SK-MEL-5 (cell line): ENCODE measurements at places on chromosomes 11 and 22. TPM values are rescaled to one million over a fixed set of nuclear protein-coding genes. Genes with fewer than 3 reads are reported as not detected.
A peak's percentile ranks its signal among the peaks of the same experiment; 100 is the strongest.

DNA sequence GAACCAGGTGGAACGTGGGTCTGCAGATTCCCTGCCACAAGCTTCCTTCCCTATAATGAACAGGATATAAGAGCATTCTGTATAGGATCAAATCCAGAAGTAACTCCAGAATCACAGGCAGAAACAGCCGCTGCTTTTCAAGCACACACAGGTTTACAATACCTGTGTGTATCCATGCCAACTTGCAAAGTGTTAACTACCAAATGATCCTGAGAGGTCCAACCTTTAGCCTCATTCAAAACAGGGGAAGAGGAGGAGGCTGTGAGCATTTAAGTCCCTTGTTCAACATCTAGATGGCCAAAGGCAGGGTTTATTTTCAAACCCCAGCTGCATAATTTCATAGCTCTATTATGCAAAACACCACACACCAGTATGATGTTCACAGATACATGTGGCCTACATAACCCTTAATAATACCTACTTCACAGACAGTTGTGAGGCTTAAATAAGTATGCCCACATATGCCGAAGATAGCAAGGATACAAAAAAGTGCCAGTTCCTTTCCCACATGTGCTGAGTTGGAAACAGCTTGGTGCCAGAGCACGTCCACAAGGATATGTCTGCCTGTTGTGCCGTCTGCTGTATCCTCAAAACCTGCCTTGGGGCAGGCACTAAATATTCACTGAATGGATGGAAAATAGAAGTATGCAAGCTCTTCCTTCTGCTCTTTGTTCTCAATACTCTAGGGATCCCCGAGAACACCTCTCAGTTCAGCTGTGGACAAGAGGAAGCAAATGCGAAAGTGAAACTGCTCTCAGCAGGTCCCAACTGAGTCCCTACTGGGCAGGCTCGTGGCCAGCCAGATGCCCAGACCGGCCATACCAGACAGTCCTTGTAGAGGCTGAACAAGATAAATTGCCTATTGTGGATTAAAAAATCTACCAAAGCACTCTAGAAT is 66.8 kb downstream of the LARGE1 start:
- DNase-seq: peak; percentile 77

DNA sequence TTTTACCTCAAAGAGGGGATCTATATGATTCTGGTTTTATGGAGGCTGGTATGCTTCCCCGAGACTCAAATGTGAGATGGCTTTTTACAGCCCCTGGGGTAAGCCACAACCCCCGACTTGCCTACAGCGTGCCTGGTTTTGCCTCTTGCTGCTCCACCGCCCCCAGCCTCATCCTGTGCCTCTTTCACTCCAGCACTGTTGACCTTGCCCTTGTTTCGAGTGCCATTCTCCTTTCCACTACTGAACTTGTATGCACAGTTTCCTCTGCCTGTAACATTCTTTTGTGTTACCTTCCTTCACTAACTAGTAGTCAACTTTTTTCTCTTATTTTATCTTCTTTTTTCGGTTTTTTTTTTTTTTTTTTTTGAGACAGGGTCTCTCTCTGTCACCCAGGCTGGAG is 219.0 kb upstream of the ZBED5 start:
- no peak for DNase-seq

- DNase-seq: no peak
Observed at GRCh38 chr11:69601011-69601975, 39.7 kb upstream of the CCND1 start.

DNA sequence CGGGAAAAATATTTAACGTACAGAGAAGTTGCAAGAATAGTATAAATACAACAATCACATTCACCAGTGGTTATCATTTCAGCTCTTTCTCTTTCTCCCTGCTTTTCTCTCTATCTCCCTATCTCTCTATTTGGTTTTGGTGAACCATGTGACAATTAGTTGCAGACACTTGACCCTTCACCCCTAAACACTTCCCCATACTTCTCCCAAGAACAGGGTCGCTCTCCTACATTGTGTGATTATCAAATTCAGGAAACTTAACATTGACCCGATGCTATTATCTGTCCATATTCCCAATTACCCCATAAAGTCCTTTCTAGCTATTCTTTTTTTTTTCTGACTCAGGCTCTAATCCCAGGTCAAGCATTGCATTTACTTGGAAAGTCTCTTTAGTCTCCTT is 4.8 kb upstream of the CYB5R3 start:
- no peak for DNase-seq

DNA sequence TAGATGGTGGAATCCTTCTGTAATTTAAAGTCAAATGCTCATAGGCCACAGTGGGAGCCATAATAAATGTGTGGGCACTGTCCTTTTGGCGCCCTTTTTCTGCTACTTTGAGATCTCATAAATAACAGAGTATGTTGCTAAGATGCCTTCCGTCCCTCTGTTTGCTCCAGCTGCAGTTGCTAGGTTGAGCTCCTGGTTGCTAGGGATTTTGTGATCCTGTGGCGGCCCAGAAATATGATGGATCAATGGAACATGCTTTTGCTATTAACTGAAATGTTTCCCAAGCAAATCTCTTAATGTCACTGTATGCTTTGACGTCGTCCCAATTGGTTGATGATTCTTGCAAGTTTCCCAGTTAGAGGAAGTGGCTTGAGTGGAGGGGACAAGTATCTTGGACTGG is 53.5 kb downstream of the MYO18B start:
- no peak for DNase-seq

DNA sequence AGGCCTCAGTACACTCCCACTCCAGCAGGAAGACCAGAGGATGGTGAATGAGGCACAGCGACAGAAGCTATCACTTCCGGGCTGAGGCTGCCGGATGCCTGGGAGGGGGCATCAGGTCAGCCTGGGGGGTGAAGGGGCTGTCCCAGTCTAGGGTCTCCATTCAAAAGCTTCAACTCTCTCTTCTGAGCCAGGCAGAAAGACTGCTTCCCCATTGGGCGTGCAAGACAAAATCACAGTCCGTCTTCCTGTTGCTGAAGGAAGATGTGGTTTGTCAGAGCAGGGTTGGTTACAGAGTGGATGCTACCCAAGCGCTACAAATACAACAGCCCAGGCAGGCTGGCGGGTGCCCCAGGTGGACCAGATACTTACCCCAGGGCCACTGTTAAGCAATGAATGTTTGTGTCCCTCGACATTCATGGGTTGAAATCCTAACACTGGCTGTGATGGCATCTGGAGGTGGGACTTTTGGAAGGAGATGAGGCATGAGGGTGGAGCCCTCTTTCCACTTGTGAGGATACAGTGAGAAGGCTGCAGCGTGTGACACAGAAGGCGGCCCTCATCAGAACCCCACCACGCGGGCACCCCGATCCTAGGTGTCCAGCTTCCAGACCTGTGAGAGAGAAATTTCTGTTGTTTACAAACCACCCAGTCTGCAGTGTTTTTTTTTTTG is 12.0 kb downstream of the UPK3A start:
- DNase-seq: no peak

DNA sequence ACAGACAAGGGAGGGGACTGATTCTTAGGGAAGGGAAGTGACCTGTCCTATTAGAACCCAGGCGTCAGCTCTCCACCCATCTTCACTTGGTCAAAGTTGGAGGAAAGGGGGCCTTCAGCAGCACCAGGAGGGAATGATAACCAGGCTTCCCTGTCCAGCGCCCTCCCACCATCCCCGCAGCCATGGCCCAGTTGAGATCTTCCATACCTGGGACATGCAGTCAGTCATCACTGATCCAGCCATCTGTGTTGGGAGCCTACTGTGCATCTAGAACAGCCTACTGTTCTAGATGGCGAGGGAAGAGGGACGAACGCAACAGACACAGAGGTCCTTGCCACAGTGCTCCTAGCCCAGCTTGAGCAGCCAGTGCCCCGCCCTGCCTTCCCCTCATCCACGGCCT is 40.6 kb downstream of the PDGFB start:
- no peak for DNase-seq

- DNase-seq: no peak
Observed at GRCh38 chr22:25112538-25113253, 87.0 kb upstream of the CRYBB3 start.

DNA sequence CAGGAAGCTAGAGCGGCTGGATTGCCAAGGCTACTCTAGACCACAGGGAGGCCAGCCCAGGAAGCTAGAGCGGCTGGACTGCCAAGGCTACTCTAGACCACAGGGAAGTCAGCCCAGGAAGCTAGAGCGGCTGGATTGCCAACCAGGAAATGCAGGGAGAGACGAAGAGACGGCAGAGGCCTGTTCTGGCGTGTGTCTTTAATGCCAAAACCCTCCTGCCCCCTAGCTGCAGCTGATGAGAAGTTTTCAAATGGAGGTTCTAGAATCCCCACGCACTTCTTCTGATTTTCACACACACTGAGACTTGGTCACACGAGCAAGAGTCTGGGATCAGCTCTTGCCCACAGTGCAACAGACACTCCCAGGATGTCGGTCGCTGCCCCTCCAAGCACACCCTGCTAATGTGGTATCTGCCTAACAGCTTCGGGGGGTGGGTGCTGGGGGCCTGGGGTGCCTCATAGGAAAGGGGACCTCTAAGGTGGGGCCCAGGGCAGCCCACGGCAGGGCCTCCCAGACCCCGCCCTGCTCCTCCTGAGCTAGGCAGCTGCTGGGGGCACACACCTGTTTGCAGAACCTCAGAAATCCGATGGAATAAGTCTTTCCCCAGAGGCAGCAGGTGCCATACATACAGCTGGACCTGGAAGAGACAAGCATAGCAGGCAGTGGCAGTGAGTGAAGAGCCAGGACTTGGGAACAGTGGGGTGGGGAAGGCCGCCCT is 28.5 kb downstream of the MAFF start:
- DNase-seq: peak; percentile 83

DNA sequence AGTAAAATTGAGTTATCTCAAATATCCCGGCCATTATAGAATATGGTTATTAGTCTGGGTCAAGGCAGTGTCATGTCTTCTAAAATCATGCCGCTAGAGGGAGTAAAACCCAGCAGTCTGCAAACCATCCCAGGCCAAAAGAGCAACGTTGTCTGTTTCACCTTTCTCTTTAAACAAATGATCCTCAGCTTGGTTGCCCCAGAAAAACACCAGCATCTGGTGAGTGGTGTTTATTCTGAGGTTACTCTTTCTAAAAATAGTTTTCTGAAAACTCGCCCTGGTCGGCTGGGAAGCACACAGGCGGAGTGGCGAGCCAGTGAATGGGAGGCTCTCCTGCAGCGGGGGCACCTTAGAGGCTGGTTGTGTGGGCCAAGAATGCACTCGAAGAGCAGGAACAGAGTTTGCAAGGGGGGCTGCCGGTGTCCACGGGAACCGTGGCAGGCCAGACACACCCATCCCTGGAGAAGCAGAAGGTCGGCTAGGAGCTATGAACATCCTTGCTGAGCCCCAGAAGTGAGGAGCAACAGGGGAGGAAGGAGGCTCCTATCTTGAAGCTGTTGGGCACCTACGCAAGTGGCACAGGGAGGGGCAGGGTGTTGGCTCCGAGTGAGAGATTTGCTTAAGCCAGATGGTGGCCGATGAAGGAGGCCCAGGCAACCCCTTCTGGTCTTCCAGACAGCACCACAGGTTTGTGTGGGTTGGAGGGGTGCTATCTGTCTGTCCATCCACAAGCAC is 297.1 kb downstream of the ETS1 start:
- peak; percentile 75 for DNase-seq

DNA sequence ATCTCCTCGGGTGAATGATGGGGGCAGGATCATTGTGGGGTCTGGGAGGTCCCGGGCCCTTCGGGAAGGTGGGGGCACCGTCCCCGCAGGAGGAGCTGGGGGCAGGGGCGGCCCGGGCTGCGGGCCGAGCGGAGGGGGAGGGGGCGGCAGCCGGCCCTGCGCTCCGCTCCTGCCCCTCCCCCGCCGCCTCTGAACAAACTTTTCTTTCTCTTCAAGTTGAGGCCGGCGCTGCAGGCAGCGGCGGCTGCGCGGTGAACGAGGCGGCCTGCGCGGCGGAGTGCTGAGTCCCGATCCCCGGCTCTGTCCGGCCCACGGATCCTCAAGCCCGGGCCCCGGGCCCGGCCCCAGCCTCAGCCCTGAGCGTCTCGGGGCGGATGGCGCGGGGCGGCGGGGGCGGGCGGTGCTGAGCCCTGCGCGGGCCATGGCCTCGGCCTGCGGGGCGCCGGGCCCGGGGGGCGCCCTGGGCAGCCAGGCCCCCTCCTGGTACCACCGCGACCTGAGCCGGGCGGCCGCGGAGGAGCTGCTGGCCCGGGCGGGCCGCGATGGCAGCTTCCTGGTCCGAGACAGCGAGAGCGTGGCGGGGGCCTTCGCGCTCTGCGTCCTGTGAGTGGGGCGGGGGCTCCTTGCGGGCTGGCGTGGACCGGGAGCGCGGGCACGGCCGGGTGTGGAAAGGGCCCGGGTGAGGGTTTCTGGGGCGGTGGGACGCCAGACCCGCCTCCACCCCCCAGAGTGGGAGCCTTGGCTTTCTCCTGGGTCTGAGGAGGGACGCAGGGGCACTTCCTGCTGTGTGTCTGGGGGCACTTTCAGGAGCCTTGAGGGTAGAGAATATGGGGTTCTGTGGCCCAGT is at the start of gene INPPL1:
Gene INPPL1 (plus strand): TSS at position 204 of the 847 bp plus-strand sequence. CDS start 218 bp downstream, at position 422.
- peak; percentile 72 for DNase-seq

DNA sequence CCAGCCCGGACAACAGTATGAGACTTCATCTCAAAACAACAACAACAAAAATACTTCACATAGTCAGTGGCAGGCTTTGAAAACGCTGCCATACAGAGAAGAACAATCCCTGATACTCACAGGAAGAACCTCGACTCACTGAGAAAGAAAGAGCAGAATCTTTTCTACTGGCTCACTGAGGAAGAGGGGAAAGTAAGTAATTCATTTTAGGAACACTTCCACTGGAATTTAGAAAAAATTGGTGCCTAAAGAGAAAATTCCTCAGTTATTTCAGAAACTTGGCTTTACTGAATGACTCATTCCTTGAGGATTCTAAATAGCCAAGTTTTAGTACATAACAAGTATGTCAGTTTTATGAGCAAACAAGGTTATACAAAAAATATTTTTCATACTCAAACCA is 12.3 kb downstream of the NARS2 start:
- no peak for DNase-seq

Gene SEZ6L
- not detected in 2 replicates for total RNA-seq

Gene NUCB2
- total RNA-seq: 32.5 and 41.4 TPM in 2 replicates

Gene NLRP14
- 0.08 TPM in 2 replicates for total RNA-seq

Gene CDPF1
- total RNA-seq: 24.4 and 29.2 TPM in 2 replicates

Gene MMP3
- total RNA-seq: 0.05 TPM in 1 of 2 replicates, not detected in the other

Gene PDE3B
- 11.4 and 11.9 TPM in 2 replicates for total RNA-seq
